ENCODE measurements at places on chromosomes 12 and 14. TPM values are rescaled to one million over a fixed set of nuclear protein-coding genes. Genes with fewer than 3 reads are reported as not detected.

GRCh38 chr12:3275171-3276041 lies 198.2 kb downstream of the TSPAN9 start:
- DNase-seq, result peak; percentile 71

GRCh38 chr14:87756661-87757060 lies 236.3 kb downstream of the GALC start:
- DNase-seq, result no peak

DNA sequence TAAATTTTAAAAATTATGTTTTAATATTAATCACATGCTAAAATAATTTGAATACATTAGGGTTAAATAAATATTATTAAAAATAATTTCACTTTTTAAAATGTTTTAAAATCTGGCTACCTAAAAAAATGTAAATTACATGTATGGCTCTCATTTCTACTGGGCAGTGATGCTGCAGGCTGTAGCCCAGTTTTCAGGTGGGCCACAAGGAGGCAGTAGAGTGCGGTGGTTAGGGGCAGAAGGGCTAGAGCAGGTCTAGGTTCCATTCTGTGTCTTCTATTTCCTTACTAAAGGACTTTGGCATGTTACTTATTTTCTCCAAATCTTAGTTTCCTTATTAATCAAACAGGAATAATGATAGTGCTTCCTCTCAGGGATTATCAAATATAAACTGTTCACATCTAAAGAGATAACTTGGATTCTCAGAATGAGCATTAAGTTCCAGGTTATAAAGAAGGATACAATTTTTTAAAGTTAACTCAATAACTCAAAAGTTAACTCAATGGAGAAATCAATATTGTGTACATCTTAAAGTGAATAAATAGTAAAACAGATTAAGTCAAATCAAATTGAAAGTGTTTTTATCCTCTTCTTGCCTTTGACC lies 54.9 kb upstream of the OVCH1 start:
- DNase-seq, result peak; percentile 3

DNA sequence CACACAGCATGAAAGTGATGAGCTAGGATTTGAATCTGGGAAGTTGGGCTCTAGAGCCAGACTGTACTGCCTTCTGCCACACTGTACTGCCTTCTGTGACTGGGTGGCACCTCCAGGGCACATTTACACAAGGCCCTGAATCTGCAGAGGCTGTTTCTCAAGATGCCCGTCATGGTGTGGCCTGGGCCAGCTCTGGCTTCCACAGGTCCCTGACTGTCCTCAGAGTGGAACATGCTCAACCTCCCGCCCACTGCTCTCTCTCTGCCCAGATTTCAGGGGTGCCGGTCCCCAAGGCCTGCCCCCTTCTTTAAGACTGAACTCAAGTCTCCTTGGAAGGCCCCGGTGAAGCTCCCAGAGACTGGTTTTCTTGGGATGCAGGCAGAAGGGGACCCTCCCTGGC lies 50.2 kb downstream of the C14orf132 start:
- no peak for DNase-seq

DNA sequence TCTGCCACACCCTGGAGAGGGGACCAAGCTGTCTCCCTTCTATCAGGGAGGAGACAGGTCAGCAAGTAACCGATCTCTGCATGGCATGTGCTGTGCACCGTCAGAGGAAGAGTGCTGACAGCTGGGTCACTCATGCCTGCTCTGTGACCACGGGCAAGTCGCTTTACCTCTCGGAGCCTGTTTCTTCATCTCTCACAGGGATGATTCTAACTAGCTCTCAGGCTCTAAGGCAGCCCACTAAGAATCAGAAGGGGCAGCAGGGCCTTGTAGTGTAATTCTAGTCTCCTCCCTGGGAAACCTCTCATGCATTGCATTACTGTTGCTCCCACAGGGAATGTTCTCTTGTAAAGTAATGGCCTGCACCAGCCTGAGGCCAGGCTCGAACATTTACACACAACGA lies 11.9 kb downstream of the CD9 start:
- DNase-seq, result no peak

GRCh38 chr14:94128216-94128839 lies 1.1 kb downstream of the IFI27L2 start:
- no peak for DNase-seq

GRCh38 chr12:75658901-75659823 lies 147.8 kb upstream of the KRR1 start:
- DNase-seq, result no peak

DNA sequence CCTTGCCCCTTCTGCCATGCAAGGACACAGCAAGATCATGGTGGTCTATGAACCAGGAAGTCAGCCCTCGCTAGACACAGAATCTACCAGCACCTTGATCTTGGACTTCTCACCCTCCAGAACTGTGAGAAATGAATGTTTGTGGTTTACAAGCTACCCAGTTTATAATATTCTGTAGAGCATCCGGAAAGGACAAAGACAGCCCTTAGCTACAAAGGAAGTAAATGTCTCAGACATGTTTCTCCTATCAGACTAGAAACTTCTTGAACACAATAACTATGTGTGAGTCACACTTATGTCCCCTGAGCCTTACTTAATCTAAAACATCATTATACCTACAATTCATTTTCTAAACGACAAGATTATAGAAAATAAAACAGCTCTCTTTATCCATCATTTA lies 176.7 kb downstream of the KLHL28 start:
- no peak for DNase-seq

- no peak for DNase-seq
Observed at GRCh38 chr12:75953312-75953906, 78.2 kb downstream of the PHLDA1 start.

DNA sequence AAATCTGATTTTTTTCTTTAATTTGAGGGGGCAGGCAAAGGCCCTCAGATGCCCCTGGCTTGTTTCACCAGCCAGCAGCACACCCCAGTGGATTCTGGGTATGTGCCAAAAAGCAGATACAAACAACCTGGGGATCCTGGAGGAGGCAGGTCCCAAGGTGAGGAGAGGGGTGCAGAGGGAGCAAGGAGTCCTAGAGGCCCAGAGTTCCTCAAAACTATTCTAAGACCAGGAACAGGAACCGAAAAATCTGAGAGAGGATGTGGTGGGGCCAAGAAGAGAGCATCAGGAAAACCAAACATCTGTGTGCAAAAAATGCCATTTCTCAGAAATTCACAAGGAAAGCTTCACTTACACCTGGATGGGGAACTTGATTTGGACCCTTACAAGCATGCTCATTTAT lies 8.2 kb downstream of the KCNA5 start:
- DNase-seq, result no peak

The COX8C gene
- total RNA-seq, result not detected

The NTS gene
- total RNA-seq, result 6.5 TPM

All from frontal cortex (tissue), 4 donors.